ENCODE measurements at places on chromosomes 2 and 18.

DNA sequence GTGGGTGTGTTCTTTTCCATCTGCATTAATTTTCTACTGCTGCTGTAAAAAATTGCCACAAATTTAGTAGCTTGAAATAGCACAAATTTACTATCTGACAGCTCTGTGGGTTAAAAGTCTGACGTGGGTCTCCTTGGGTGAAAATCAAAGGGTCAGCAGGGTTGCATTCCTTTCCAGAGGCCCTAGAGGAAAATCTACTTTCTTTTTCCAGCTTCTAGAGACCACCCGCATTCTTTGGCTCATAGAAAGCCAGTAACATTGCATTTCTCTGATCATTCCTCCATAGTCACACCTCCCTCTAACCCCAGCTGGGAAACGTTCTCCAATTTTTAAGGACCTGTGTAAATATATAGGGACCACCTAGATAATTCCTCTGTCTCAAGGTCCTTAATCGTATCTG is 128.8 kb downstream of the ATL2 start:
- peak; percentile 10 for DNase-seq

GRCh38 chr18:27824841-27825681 is 351.9 kb downstream of the CDH2 start:
- no peak for DNase-seq

GRCh38 chr18:13510594-13510993 is 215.8 kb downstream of the FAM210A start:
- no peak for DNase-seq

DNA sequence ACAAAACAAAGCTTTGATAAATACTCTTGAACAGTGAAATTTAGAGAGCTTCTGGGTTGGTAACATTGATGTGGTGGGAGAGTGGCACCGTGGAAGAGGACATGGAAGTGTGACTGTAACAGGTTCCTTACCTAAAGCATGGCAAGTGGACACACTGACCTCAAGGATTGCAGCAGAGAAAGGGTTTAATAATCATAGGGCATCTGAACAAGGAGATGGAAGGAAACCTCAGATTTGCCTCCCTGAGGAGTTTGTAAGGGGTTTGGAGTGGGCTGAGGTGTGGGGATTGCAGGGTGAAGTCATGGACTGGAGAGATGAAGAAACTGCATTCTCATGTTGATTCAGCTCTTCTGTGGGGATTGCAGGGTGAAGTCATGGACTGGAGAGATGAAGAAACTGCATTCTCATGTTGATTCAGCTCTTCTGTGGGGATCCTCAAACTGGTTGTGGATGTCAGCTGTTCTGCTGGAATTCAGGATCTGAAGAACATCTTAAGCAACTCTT is 83.8 kb upstream of the TLK1 start:
- peak; percentile 49 for DNase-seq

DNA sequence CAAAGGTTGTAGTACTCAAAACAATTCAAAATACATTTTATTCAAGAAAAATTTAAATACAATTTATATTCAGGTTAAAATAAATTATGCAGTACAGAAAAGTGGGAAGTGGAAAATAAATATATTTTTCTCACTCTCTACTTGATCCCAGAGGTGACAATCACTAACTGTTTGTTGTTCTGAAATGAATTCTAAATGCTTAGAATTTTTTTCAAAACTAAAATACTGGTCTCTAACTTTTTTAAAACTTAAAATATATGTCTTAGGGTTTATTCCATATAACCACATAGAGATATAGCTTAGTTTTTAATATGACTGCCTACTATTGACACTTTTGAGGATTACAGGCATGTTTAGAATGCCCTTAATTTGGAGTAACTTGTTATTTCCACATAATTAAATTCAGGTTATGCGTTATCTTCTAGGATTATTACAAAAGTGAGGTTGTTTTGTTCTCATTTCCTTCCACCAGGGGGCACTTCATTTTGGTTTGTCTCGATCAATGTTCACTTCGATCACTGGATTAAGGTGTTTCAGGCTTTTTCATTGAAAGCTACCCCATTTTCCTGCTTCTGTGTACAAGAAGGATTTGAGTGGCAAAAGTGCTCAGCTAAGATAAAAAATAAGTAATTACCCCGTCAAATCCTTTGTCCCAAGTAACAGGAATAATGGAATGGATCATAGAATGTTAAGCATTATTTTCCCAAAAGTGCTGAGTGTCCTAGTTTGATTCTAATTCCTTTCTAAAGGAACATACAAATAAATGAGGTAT is 27.1 kb upstream of the TFPI start:
- peak; percentile 53 for DNase-seq

DNA sequence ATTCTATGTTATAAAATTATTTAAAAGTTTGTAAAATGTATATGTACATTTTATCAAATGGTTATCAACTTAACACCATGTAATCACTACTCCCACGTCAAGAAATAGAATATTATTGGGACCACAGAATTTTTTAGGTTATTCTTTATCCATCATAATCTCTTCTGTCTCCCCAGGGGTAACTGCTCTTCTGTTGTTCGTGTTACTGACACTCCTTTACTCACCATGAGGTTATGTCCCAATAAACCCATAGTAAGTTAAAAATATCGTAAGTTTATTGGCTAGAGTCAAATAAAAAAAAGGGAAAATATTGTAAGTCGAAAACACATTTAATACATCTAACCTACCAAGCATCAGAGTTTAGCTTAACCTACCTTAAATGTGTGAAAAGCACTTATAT is 14.0 kb downstream of the OTX1 start:
- DNase-seq, result no peak

DNA sequence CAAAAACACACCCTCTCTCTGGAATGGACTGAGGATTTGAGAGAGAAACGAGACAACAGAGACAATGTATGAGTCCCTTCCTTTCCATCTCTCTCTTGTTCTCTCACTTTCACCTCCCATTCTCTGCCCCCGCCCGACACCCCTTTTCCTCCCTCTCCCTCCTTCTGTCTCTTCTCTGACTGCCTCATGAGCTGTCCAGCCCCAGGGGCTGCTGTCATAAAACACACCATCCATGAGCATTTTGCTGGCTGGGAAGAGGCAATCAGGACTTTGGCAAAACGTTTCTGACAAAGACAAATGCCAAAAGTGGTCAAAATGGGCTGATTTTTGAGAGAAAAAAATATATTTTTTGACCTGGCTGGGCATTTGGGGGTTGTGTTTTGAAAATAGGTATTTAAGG is 377.2 kb downstream of the EN1 start:
- DNase-seq, result no peak

- no peak for DNase-seq
These were observed 8.2 kb upstream of the INPP1 start for GRCh38 chr2:190335225-190335559.

DNA sequence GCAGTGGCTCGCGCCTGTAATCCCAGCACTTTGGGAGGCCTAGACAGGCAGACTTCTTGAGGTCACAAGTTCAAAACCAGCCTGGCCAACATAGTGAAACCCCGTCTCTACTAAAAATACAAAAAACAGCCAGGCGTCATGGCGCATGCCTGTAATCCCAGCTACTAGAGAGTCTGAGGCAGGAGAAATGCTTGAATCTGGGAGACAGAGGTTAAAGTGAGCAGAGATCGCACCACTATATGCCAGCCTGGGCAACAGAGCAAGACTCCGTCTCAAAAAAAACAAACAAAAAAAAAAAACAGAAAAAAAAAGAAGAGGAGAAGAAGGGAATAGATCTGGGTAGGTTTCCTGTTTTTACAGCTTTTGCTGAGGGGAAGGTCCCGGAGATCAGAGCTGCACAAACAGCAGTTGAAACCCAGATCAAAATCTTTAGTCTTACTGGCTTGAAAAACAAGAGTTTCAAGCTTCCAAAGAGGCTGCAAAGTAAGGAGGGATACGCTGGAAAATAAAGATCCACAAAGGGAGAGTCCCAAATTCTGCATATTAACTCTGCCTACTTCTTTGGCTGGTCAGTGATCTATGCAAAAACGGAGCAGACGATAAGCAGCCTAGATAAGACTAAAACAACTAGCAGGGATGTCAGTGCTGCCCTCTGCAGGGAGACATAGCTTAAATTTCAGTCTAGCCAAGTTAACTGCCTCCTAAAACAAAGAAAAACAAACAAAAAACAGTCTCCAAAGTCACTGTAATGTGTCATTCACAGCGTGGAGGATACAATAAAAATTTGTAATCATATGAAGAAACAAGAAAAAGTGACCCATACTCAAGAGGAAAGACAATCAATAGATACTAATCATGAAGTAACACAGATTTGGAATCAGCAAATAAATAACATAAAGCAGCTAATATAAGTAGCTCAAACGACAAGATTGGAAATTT is 74.1 kb downstream of the TLK1 start:
- peak; percentile 54 for DNase-seq

DNA sequence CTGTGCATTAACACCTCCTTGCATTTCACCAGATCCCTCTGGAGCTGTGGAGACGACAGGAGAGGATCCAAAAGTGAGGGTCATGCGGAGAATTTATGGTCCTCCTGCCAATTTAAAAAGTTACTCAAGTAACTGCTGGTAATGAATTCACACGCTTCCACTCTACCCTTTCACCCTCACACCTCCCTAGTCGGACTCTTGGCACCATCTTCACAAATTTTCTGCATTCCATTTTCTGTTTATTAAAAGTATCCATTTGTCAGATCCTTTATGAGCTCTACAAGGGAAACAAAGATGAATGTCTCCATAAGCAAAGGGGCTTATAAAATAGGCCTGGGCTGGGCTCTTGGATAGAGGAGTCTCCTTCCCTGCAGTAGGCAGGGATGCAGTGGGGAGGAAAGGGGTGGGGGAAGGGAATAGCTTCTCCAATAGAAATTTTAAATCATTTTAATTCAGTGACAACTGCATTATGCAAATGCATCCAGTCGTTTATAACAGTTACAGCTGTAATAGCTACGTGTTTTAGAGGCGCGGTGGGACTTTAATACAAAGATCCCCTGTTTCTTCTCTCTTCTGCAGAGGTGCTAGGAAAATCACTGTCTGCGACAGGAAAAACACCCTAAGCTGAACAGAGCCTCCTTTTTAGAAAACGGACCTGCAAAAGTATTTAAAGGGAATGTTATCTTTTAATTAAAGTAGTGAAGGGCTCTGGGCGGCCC is 132.2 kb downstream of the EPHA4 start:
- no peak for DNase-seq

DNA sequence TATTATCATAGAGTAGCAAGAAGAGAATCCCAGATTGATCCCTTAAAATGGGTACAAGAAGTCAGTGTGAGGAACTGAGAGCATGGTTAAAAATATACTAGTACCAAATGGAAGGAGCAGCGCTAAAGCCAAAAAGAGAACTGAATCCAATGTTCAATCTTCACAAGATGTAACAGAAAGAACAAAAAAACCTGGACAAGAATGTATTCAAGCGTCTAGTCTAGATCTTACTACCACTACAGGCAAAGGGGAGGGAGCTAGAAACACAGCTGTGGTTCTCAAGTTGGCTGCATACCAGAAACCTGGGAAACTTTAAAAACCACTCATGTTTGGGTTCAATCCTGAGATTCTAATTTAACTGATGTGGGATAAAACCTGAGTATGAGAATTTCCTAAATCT is 57.5 kb downstream of the PIAS2 start:
- DNase-seq, result peak; percentile 8

DNA sequence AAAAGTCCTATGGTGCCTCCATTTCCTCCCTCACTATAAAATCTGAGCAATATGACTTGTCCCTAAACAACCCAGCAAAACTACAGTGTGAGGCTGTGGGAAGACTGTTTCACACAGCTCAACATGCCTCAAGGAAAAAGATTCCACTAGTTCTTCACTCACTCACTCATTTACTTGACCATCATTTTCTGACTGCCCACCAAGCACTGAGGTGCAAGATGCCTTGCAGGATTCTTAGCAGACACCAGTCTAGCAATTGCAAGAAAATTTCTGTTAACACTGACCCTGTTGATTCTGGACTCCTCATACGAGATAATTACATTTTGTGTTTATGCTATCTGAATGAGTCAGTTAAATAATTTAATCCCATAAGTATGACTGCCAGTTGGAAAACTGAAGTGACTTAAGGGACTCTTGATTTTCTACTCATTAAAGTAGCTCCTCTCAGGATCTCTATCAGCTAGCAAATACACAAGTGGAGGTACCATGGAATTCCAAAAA is 51.9 kb upstream of the PCBP1 start:
- peak; percentile 42 for DNase-seq

DNA sequence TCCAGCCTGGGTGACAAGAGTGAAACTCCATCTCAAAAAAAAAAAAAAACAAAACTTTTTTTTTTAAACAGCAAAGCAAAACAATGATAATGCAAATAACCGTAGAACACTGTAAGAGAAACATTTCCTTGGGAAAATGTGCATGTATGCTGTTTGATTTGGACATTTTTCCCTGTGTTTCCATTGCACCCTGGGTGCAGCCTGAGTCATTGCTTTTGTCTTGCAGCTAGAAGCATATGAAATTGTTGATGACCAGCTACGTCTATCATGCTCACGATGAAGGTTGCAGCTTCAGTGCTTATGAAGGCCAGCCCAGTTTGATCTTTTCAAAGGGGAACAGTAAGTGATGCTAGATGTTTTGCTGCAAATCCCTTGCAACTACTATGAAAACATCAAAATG is 41.5 kb downstream of the MOGAT1 start:
- no peak for DNase-seq

DNA sequence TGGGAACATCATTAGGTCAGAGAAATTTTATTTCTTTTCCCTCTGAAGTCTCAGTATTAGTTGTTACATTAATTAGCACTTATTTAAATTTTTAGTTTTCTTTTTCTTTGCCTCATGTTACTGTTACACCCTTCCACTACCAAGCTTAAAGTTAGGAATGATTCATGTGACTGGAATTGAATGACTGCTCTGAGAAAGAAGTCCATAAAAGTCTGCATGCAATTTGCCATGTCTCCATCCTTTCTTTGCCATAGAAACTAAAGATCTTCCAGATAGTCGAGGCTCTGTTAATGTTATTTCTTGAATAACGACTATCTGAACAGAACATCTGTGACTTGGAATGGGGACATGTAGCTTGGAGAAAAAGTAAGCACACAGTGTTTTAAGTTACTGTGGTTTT is 1269.8 kb upstream of the PIK3C3 start:
- DNase-seq, result no peak

- DNase-seq, result peak; percentile 48
These were observed 970.6 kb upstream of the ACVR2A start for GRCh38 chr2:146874260-146874658.

DNA sequence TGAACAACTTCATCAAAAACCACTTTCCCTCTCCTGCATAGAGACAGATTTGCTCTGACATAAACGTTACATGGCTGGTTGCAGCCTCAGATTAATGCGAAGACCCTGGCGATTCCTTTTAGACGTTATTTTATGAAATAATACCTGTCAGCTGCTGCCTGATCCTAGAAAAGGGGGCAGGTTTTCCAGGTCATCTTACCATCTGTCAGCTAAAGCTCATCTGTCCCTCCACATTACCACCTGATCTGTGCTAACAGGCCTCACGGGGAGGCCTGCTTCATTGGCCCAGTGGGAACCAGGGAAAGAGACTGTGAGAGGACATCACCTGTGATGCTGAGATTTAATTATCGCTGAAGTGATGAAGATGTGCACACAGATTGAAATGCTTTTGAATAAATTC is 261.0 kb downstream of the ARHGAP15 start:
- DNase-seq, result no peak

GRCh38 chr2:97348265-97348664 is 235.3 kb downstream of the ANKRD36 start:
- DNase-seq, result no peak
